ENCODE measurements at places on chromosomes 7 and 10. TPM values are rescaled to one million over a fixed set of nuclear protein-coding genes. Genes with fewer than 3 reads are reported as not detected.
A peak's percentile ranks its signal among the peaks of the same experiment; 100 is the strongest.

The CTAGE15 gene
- not detected for total RNA-seq

The NODAL gene
- 0.37 TPM for total RNA-seq

The SPDYE11 gene
- total RNA-seq: not detected

The ZFAND4 gene
- total RNA-seq: 3.6 TPM

The GNGT1 gene
- total RNA-seq: not detected

The GPRIN2 gene
- total RNA-seq: not detected

DNA sequence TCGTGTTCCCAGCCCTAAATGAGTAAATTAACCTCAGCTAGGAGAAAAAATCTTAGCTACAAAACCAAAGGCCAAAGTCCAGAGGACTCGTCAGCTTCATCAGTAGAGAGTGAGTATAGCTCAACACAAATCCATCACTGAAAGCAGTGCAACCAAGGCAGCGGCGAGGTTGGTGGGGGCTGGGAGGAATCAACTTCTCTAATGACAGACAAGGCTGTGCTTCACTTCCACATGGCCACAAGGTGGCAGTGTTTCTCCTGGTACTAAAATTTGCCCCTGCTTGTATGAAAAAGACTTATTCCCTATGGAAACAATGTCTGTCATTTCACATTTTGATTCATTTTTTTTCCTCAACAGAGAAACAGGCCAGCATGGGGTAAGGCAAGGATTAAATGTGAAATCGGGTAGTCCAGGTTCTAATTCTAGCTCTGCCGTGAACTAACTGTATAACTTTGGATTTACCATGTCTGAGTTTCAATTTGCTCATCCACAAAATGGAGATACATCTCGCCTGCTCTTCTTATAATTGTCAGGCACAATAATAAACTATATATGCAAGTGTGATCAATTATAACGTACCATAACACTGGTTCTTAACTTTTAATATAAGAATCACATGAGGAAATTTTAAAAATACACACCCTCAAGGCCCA, 39.3 kb downstream of the FAS start:
- peak; percentile 65 for DNase-seq

- DNase-seq: no peak
These were observed 244.1 kb downstream of the PTPRN2 start for GRCh38 chr7:158343526-158343925.

- no peak for DNase-seq
These were observed 1.4 kb downstream of the FZD1 start for GRCh38 chr7:91265693-91266066.

GRCh38 chr7:50805447-50806125, 22.9 kb upstream of the GRB10 start:
- no peak for DNase-seq

DNA sequence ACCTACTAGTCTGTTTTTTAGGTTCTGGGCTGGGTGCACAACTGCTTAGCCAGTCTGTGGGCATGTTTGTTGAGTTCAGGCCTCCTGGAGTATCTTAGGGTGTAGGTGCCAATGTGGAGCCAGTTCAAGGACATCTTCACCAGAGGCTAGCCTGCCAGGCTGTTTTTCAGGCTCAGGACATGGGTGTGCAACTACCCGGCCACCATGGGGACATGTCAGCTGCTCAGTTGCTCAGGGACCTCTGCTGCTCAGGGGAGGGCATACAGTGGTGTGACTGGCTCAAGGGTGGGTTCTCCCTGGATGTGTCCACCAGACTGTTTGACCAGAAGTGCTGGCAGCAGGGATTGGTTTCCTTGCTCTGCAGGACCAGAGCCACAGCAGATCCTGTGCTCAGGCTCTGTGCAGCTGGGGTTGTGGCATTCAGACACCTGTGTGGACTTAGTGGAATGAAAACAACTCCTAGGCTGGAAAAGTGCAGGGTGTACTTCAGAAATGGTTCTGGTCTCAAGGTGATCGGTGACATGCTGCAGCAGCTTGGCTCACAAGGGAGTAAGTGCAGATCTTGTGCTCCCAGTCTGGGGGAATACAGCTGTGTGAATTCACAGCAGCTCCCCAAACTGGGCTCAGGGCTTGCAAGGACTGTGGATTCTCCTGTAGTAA, 44.8 kb downstream of the PALS2 start:
- DNase-seq: no peak

- no peak for DNase-seq
These were observed 76.9 kb upstream of the STEAP1B start for GRCh38 chr7:22576612-22577469.

GRCh38 chr7:152590481-152590880, 85.5 kb downstream of the XRCC2 start:
- no peak for DNase-seq

- peak; percentile 82 for DNase-seq
These were observed 128.2 kb upstream of the CHST15 start for GRCh38 chr10:124221356-124222317.

DNA sequence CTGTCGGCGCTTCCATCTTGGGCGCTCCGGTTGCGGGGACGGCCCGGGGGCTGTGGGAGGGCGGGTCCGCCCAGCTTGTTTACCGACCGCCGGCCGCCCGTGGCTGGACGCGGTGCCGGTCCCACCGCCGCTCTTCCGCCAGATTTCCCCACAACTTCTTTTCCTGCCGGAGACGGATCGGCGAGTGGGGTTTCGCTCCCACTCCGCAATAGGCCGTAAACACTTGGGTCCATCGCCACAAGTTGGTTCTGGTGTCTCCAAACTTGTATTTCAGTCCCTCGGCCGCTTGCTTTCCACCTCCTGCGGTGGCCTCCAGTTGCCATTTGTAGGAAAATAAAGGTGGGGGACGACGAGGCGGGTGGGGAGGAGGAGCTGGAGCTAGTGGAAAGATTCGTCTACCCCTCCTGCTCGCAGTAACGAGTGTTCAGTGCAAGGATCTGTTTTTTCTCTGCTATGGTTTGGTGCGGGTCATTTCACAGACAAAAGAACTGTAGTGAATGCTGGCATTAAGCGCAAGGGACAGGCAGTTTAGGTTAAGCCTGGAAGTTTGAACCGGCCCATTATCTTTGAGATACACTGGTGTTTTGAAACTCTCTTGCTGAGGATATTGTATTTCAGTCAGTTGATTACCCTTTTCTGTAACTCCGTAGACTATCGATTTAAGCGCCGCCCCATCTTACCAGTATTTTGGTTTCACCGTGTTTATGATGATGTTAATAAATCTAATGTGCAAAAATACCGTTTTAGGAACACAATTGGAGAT, 24.3 kb upstream of the ZRANB1 start:
- peak; percentile 36 for DNase-seq

All from HT1080 (cell line).